ENCODE measurements at places on chromosomes 7 and 10. TPM values are rescaled to one million over a fixed set of nuclear protein-coding genes. Genes with fewer than 3 reads are reported as not detected.

The SSC4D gene
- 0.48 TPM for polyA plus RNA-seq

The OGA gene
- 15.3 TPM for polyA plus RNA-seq

The ST7 gene
- 5.5 TPM for polyA plus RNA-seq

The CFAP43 gene
- not detected for polyA plus RNA-seq

The BTBD16 gene
- not detected for polyA plus RNA-seq

The PLCE1 gene
- not detected for polyA plus RNA-seq

The ANXA8 gene
- polyA plus RNA-seq, result 2.9 TPM

The ARMS2 gene
- not detected for polyA plus RNA-seq

The CDK6 gene
- polyA plus RNA-seq, result 3.4 TPM

The PNLIP gene
- polyA plus RNA-seq, result not detected

The AOC1 gene
- polyA plus RNA-seq, result 0.16 TPM

The NRCAM gene
- polyA plus RNA-seq, result not detected

The EPO gene
- not detected for polyA plus RNA-seq

The ATP6V1F gene
- polyA plus RNA-seq, result 511 TPM

The PPP1R9A gene
- not detected for polyA plus RNA-seq

The NOD1 gene
- polyA plus RNA-seq, result 4.6 TPM

The SDK1 gene
- polyA plus RNA-seq, result not detected

The EBF3 gene
- not detected for polyA plus RNA-seq

The GCK gene
- not detected for polyA plus RNA-seq

The HPSE2 gene
- not detected for polyA plus RNA-seq

The GAD2 gene
- not detected for polyA plus RNA-seq

The CYP3A4 gene
- not detected for polyA plus RNA-seq

The MACC1 gene
- polyA plus RNA-seq, result not detected

The SLC39A12 gene
- polyA plus RNA-seq, result not detected

The GDF10 gene
- polyA plus RNA-seq, result not detected

The EGFR gene
- not detected for polyA plus RNA-seq

The FIGNL1 gene
- polyA plus RNA-seq, result 0.55 TPM

The STEAP4 gene
- 40.0 TPM for polyA plus RNA-seq

The CCL26 gene
- polyA plus RNA-seq, result not detected

The VIPR2 gene
- polyA plus RNA-seq, result not detected

The SLC26A3 gene
- not detected for polyA plus RNA-seq

The TFEC gene
- polyA plus RNA-seq, result 13.3 TPM

The TEX47 gene
- polyA plus RNA-seq, result not detected

The TCAF2 gene
- 0.10 TPM for polyA plus RNA-seq

The TLX1 gene
- not detected for polyA plus RNA-seq

The HMX2 gene
- polyA plus RNA-seq, result not detected

The CLDN3 gene
- not detected for polyA plus RNA-seq

The ZP3 gene
- polyA plus RNA-seq, result 10.4 TPM

The ZCCHC24 gene
- polyA plus RNA-seq, result 5.0 TPM

The MORN4 gene
- not detected for polyA plus RNA-seq

The IDI2 gene
- not detected for polyA plus RNA-seq

The KLF14 gene
- not detected for polyA plus RNA-seq

All from CD14-positive monocyte (primary cell).